Non-pigmented ciliary epithelial cell (primary cell): ENCODE measurements at places on chromosomes 12 and 14.
A peak's percentile ranks its signal among the peaks of the same experiment; 100 is the strongest.

- DNase-seq, result no peak
Measured at GRCh38 chr14:98477935-98478334, 794.1 kb downstream of the BCL11B start.

DNA sequence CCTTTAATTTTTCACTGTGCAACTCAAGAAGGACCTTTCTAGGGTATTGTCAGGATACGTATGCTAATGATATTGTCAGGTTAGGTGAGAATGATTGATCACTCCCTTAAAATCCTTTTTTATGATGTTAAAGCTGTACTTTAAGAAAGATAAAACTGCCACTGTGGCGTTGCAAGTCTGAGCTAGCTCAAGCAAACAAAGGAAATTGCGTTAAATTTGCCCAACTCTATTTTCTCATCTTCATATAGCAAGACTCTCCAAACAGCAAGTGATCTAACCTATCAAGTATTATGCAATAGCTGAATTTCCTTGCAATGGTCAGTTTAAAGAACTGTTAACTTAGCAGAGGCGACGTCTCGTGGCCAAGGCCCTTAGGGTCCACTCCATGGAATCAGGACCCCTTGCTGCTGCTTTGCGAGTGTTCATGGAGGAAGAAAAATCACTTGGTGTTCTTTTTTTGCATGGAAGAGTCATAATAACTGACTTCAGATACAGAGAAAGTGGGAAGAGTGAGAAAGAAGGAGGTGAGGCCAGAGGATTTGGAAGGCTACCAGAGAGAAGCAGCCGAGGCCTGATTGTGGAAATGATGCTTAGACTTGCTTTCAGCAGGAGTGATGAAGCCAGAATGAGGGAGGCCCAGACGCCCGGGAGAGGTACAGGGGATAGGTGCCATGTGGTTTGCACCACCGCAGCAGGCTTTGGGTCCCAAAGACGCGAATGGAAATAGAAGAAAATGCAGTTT lies 2.5 kb downstream of the TRAF3 start:
- no peak for DNase-seq

- no peak for DNase-seq
Measured at GRCh38 chr12:122064025-122064777, 14.4 kb upstream of the MLXIP start.

DNA sequence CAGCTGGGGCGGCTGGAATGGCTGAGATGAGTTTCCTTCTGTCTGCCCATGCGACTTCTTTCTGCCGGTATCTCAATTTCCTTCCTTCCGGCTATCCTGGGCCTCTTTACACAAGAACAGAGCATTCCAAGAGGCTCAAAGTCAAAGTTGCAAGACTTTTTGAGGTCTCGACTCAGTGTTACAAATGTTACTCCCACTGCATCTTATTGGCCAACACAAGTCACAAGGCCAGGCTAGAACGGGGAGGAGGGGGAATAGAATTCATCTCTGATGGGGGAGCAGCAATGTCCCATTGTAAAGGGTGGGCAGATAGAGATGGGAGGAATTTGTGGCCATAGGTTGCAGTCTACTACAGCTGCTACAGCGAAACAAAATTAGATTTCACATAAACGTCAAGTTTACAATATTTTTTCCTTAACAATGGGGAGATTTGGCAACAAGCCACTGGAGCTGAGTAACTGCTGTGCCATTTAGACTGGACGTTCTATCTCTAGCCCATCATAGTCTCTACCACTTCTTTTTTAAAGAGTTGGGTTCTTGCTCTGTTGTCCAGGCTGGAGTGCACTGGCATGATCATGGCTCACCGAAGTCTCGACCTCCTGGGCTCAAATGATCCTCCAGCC lies 9.5 kb upstream of the NYNRIN start:
- DNase-seq, result no peak

DNA sequence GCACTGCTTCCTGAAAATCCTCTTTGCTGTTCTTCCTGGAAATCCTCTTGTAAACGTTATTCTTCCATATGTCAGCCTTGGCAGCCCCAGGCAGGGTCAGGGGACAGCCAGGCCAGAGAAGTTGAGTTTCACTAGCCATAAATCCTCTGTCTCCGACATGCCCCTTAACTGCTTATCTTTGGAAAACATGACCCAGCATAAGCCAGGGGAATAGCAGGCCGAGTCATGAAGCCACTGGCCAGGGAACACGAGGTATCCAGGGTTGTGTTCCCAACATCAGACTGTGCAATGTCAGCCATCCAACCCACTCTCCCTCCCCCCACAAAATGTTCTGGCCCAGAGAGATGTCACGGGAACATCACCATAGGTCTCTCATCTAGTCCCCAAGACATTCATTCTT lies 453.9 kb downstream of the MED13L start:
- no peak for DNase-seq

GRCh38 chr12:95548539-95549391 lies 2.5 kb downstream of the USP44 start:
- DNase-seq, result no peak

GRCh38 chr12:25352083-25352918 lies 101.6 kb upstream of the KRAS start:
- DNase-seq, result peak; percentile 11

DNA sequence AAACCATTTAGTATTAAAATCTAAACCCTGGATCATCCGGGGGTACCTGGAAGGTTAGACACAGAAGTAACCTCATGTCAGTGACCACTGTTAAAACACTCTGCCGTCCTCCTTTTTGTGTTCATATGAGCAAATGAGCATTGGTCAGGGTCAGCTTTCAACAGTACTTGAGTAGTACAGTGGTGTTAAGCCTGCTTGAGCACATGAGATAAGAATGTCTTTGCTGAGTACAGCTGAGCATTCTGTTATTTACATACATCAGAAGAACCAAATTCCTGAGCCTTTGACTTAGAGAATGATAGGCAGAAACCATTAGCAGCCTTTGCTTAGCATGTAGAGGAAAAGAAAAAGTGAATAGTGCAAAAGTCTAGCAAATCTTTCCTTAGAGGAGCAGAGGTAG lies 38.6 kb upstream of the LRTM2 start:
- DNase-seq, result no peak

- no peak for DNase-seq
Measured at GRCh38 chr12:67609226-67609870, 39.2 kb upstream of the DYRK2 start.

- no peak for DNase-seq
Measured at GRCh38 chr14:24679248-24679961, 45.4 kb upstream of the GZMB start.
